Left ventricle myocardium inferior (tissue), 1 donor: ENCODE measurements at places on chromosomes 16 and 17. TPM values are rescaled to one million over a fixed set of nuclear protein-coding genes. Genes with fewer than 3 reads are reported as not detected.

SLC38A8 gene
- not detected for total RNA-seq

IGF2BP1 gene
- not detected for total RNA-seq

GRCh38 chr16:62010186-62010585 lies 26.1 kb downstream of the CDH8 start:
- no peak for DNase-seq

- DNase-seq, result no peak
These were observed 30.5 kb downstream of the TANGO6 start for GRCh38 chr16:68873635-68874471.

DNA sequence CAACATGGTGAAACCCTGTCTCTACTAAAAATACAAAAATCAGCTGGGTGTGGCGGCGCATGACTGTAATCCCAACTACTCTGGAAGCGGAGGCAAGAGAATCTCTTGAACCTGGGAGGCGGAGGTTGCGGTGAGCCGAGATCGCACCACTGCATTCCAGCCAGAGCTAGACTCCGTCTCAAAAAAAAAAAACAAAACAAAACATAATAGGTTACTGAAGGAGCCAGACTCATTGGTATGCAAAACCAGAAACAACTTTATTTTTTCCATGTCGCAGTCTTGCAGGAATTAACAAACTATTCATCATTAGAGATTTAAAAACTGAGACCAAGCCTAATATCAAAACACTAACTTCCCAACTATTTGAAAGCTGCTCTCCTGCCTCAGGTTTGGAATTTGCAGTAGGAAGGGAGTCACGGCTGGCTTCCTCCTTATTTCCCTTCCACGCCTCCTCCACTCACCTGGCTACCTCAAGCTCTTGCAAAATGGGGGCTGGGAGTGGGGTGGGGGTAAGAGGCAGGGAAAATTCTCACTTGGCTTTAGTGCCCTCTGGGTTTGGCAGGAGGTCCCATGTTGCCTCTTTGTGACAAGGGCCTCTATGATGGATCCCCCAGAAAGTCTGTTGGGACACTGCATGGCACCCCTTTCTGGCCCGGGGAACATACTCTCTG lies 34.1 kb upstream of the MYH10 start:
- DNase-seq, result no peak

- no peak for DNase-seq
These were observed 1.8 kb upstream of the MIF4GD start for GRCh38 chr17:75272848-75273184.

GRCh38 chr16:11480634-11481033 lies 106.1 kb downstream of the LITAF start:
- no peak for DNase-seq

TPSAB1 gene
- 3.6 TPM for total RNA-seq

DNA sequence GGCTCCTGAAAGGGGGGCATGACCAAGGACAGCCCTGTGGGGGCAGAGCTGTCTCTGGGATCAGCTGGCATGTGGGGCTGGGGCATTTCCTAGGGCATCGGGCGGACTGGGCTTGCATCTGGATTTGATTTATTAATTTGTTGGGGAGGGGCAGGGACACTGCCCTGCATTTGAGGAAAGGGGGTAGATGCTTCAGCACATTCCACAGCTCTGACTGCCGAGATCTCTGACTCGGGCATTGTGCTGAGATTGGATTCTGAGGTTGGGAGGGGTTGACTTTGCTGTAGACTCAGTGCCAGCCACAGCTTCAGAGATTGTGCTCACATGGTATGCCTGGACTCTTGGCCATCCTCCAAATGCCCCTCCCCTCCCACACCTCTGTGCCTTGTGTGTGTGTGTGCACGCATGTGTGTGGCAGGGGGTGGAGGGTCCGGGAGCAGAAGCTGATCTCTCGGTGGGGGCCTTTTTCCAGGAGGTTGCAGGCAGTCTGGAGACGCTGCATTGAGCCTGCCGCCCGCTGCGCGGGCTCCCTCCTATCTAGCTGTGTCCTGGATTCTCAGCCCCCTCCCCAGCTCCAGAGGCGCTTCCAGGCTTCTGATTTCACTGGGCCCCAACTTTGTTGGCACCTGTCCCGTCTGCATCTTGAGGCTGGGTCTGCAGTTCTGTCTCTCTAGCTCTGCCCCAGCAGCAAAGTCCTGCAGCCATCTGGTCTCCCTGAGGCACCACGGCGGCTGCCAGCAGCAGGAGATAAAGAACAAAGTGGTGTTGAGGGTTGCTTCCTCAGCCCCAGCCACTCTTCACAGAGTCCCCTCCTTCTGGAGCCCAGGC lies 14.9 kb downstream of the IGFBP4 start:
- DNase-seq, result no peak

SCIMP gene
- 0.74 TPM for total RNA-seq

DNA sequence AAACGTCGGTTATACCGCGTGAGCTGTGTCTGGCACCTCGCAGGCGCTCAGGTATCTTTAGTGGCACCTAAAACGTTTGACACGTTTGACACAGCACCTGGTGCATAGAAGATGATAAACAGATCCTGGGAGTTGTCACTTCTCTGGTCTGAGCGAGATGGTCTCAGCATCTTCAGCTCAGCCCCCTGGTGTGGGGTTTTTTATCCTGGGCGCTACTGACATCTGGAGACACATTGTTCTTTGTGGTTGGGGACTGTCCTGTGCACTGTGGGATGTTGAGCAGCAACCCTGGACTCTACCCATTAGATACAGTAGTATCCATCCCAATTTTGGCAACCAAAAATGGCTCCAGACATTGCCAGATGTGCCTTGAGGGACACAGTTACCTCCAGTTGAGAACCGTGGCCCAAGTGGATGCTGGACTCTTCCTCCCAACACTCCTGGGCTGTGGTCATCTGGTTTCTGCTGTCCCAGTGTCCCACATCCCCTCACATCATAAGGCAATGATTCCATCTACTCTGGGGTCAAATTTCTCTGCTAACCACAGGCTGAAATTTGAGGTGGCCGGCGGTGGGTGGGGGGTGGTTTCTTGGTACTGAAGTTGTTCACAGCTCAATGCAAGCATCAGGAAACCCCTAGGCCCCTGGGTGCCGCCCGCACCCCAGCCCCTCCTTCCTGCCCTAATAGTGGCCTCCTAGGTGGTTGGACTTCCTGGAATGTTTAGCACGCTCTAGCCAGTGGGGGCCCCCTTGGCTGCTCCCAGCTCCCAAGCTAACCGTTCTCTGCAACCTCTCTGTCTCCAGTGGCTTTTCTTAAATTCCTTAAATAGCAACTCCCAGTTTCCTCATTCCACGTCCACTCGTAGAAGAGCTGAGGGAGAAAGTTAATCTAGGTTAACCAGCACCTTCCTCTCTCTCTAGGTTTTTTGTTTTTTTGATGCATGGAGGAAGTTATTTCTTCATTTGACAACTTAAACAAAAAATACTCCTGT lies 124.8 kb downstream of the ABCC1 start:
- no peak for DNase-seq

DNA sequence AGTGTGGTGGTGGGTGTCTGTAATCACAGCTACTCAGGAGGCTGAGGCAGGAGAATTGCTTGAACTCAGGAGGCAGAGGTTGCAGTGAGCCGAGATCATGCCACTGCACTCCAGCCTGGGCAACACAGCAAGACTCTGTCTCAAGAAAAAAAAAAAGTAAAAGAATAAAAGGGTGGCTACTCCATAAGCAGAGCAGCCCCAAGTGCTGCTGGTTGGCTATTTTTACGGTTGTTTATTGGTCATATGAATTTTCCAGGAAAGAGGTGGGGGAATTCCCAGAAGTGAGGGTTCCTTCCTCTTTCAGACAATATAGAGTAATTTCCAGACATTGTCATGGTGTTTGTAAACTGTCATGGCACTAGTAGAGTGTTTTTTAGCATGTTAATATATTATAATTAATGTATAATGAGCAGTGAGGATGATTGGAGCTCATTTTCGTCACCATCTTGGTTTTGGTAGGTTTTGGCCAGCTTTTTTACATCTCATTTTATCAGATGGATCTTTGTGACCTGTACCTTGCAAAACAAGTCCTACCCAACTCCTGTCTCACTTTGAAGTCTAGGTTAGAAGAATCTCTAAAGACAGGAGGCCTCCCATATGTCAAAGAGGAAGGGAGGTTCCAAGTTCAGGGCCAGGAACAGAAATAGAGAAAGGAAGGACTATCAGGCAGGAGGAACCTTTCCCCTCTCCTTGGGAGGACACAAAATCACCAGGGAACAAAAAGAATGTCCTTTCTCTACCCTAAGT lies 39.1 kb downstream of the HOXB1 start:
- DNase-seq, result no peak

KIAA0753 gene
- total RNA-seq, result 7.0 TPM

- DNase-seq, result no peak
These were observed 4.8 kb downstream of the GAA start for GRCh38 chr17:80106176-80106575.

DNA sequence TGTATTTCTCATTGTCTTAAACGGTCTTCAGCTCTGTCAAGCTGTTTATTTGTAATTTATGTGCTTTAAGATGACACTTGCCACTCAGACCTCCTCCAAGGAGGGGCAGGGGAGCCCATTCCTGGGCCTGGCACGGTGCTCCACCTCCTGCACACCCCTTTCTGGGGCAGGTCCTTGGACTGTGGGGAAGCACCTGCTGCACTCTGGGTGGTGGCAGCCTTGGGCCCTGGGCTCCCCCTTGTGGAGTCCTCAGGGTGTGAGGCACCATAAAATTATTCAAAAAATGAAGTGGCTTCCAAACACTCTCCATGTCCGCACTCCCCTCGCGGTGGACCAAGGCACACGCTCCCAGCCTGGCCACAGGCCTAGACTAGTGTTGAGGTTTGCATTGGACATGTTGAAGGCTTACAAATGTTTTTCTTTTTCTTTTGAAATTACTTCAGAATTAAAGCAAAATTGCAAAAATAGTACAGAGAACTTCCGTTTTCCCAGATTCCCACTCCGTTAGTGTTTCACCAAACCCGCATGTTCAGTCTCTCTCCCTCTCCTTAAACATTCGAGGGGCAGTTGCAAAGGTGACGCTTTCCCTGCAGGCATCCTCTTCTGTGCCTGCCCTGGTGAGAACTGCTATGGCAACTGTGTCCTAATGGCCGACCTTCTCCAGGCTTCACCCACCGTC lies 32.4 kb downstream of the FOXK2 start:
- DNase-seq, result peak; percentile 69

GRCh38 chr17:28643983-28644786 lies 773 bp downstream of the BLTP2 start:
- DNase-seq, result no peak

DNA sequence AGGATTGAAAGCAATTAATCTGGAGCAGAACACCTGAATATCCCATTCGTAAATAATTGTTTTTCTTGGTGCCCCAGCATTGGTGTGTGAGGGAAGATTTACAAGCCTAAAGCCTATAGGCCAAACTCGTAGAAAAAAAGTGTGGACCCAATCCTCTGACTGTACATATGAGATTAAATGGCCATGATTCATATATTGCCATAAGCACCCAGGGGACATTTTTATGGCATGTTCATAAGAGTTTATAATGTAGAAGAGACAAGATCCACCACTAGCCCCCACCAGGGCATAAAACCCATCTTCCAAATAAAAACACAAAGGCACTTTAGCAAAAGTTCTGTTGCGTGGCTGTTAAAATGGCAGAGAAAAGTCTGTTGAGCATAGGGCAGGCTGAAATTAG lies 15.5 kb upstream of the SALL1 start:
- no peak for DNase-seq

DNA sequence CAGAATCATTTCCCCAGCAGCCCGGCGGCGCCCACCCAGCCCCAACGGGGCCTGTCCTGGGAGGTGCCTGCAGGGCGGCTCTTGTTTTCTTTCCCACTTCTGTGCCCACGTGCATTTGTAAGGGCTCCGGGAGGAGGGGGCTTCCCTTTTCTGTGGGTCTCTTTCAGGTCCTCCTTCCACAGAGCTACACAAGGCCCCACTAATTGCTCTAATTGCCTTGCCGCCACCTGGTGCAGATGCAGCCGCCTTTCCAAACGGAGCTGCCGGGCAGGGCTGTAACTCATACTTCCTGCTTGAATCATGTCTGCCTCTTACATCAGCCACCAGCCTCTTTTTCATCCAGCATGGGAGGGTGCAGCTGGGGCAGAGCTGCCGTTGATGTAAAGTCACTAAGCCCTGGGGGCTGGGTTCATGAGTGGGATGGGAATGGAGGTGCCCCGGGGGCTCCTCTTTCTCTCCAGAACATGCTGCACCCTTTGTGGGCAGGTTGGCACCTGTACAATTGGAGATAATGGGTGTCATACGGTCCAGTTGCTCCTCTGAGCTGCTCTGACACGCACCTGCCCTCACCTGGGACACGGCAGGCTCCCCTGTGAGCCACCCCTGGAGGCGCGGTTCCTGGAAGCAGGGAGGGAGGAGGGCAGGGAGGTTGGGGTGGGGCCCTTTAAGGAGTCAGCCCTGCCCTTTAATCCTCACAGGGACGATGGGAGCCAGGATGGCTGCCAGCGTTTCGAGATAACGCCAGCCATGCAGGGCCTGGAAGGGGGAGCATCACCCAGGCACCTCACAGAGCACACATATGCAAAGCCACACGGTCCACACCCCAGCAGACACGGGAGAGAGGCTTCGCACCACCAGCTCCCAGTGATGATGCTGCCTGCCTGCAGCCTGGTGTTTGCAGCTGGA lies 41.1 kb upstream of the KLHDC4 start:
- DNase-seq, result peak; percentile 58

EMP2 gene
- 60.5 TPM for total RNA-seq

CCDC182 gene
- total RNA-seq, result not detected

- no peak for DNase-seq
These were observed 4.6 kb downstream of the KRT34 start for GRCh38 chr17:41377546-41377945.

SGCA gene
- total RNA-seq, result 137 TPM

DNA sequence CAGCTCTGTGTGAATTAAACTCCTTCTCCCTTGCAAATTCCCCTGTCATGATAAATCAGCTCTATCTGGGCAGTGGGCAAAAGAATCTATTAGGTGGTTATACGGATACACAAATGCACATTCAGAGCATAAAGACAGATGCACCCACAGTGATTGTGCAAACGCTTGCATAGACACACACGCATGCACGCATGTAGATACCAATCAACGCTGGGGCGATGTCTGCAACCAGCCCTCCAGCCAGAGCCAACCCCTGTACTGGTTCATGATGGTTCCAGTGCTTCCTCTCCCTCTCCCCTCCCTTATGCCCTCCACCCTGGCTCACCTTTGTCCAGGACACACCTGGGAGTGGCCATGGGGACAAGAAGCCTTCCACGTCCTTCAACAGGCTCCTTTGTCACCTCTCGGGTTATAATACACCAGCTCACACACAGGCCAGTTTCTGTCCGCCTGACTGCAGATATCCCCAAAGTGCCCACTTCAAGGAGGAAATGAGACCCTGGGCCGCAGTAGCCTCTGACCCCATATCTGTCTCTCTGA lies 33.1 kb upstream of the SNN start:
- no peak for DNase-seq

G6PC1 gene
- not detected for total RNA-seq

DNA sequence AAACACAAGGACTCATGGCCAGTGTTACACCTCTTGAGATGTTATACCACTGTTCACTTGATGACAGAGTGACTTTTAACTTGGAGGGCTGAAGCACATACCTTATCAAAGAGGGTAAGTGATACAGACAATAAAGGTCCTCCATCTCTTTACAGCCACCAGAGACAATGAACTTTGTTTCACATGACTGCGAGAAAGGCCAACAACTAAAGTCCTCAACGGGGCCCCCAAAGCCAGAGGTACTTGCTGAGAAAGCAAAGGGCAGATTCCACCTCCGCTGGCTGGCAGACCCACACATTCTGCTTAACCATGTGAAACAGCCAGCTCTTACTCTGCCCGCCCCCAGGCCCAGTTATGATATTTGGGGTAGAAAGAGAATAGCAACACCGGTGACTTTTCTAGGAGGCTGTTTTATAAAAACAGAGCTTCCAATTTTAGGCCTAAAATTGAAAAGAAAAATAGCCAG lies 21.4 kb downstream of the DCUN1D3 start:
- DNase-seq, result no peak
